Lung microvascular endothelial cell (primary cell): ENCODE measurements at places on chromosomes 7 and 10.

GRCh38 chr10:123496375-123496774 is 169.8 kb upstream of the GPR26 start:
- DNase-seq = peak; percentile 68

GRCh38 chr10:131000743-131001142 is 310.8 kb downstream of the TCERG1L start:
- DNase-seq = no peak

DNA sequence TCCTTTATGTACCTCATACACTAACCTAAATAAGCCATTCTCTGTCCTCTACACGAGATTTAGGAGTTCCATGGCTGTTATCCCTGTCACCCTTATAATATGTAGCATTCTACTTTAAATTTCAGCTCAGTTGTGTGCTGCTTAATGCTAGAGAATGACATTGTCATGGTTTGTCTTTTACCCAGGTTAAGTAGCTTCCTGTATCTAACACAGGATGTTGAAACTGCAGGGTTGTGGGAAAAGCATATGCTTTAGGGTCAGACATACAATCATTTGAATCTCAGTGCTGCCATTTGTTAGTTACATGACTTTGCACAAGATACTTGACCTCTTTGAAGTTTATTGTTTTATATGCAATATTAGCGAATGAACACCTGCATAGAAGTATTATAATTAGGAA is 235.1 kb upstream of the CACNA2D1 start:
- DNase-seq = no peak

DNA sequence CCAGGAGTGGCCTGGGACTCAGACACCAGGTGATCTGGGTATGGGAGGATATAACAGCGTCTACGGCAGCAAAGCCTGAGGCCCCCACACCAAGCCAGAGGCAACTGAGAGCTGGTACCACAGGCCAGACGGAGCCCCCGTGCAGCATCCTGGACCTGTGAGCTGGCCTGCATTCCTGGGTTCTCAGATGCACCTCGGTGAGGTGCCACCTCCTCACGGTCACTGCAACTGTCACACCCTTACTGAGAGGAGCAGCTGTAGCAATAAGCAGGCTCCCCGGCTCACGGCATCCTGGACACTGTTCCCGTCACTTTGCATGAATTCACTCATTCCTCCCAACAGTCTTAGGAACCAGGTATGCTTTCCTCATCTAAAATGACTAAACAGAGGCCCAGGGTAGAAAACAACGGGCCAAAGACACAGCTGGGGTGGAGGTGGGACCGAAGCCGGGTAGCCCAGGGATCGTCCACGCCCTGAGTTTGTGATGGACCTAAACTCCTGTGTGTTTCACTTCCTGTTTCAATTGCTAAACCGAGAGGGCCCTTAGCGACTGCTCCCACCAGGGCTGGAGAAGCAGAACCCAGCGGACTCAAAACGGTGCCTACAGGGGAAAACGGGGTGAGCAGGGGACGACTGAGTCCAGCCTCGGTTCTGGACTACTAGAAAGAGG is 98.7 kb downstream of the CTBP2 start:
- DNase-seq = no peak

GRCh38 chr7:46178661-46179060 is 257.6 kb upstream of the IGFBP3 start:
- DNase-seq = no peak

DNA sequence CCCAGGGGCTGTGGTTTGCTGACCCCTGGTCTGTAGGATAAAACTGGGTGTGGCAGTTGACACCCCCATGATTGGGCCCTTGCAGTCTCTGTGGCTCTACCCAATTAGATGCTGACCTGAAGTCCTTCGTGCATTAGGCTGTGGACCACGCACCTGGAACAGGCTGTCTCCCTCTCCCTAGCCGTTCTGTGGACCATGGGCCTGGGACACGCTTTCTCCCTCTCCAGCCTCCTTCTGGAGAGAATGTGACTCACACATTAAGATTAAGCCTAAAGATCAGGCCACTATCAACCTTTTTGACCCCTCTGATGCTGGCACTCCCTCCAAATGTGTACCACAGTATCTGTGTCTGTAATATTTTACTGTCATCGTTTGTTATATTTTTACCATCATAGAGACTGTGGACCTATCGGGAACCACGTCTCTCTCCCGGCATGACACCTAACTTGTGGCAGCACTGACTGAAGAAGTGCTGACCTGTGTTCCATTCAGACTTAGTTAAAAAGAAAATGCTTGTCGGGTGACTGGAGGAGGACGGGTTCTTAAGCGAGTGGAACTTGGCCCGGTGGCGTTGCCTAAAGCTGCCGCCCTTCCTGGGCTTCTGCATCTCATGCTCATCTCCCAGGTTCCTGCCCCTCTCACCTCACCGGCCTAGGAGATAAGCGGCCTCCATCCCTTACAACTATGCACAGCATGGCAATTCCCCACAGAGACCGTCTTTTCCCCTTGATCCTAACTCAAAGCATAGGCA is 92.8 kb downstream of the WDR37 start:
- DNase-seq = no peak

DNA sequence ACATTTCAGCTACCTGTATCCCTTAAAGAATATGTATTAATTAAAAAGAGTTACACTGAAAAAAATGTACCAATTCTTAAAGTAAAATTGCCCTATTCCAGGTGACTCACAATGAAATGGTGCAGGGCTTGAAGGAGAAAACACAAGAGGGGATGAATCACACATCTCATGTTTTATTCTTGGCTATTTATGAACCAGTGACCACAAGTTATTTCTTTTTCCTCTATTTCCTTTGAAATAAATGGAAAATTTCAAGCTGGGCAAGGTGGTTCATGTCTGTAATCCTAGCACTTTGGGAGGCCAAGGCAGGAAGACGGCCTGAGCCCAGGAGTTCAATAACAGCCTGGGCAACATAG is 106.8 kb downstream of the UBE2H start:
- no peak for DNase-seq

DNA sequence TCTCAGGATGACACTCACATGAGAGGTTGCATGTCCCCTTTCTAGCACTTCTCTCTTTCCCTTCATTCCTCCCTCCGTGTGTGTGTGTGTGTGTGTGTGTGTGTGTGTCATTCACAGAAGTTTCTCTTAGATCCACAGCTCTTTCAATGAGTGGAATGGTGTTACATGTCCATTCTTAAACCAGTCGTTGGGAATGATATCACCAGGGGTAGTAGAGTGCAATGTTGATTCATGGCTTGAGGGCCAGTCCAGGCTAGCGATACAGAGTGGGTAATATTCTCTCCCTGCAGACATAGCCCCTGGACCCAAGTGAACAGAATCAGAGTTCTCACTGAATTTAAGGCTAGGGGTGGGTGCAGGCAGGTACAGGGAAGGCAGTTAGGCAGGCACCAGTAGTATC is 187.8 kb downstream of the SDK1 start:
- no peak for DNase-seq

- DNase-seq = peak; percentile 18
Measured at GRCh38 chr7:102260856-102261255, 25.8 kb upstream of the SH2B2 start.
